Karpas-422 (cell line): ENCODE measurements at places on chromosomes 13 and 19. TPM values are rescaled to one million over a fixed set of nuclear protein-coding genes. Genes with fewer than 3 reads are reported as not detected.

KLK12 gene
- total RNA-seq, result not detected in 2 replicates

SIAH3 gene
- not detected in 2 replicates for total RNA-seq

DNA sequence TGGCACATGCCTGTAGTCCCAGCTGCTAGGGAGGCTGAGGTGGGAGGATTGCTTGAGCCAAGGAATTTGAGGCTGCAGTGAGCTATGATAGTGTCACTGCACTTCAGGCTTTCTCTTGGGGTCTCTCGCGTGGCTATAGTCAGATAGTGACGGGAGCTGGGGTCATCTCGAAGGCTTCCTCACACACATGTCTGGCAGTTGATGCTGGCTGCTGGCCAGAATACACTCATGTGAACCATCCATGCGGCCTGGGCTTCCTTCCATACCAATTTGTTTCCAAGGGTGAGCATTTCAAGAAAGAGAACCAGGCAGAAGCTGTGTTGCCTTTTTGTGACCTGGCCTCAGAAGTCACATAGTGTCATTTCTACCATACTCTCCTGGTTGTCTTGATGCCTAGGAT is 26.4 kb downstream of the LEUTX start:
- H3K4me3 ChIP-seq, result no peak overlapping the region
- no peaks in the 10 kb centered on the region for H3K4me1 ChIP-seq
- no peak for DNase-seq
- H3K27ac ChIP-seq, result no peak overlapping the region

- peaks cover 10% of the 10 kb centered on the region for H3K36me3 ChIP-seq
- DNase-seq, result no peak
- H3K4me3 ChIP-seq, result no peak overlapping the region
- H3K4me1 ChIP-seq, result no peaks in the 10 kb centered on the region
Measured at GRCh38 chr19:16205205-16206045, 7.7 kb downstream of the AP1M1 start.

DNA sequence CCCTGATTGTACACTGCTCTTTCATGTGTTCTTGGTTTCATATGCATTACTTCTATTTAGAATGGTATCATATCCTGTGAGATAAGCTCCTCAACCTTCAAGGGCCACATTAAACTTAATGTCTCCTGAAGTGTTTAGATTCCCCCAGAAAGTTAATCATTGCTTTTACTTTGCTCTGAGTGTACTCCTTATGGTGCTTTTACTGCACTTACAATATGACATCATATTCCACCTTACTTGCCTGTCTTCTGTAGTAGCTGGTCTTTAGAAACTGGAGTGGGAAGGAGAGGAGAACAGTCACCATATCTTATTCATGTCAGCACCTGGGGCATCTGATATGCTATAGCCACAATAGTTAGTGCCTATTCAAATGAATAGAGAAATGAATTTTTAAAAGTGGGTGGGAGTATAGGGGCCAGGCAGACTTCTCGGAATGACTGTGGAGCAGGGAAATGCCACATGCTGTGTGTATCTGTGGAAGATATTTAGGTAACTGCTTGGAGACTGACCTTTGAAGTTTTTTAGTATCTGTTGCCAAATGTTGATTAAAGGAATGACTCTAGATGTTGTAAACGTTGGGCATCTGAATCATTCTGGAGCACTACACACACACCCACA is 40.2 kb downstream of the SLAIN1 start:
- no peaks in the 10 kb centered on the region for H3K36me3 ChIP-seq
- DNase-seq, result no peak
- H3K27me3 ChIP-seq, result no peaks in the 10 kb centered on the region
- H3K27ac ChIP-seq, result no peak overlapping the region
- no peaks in the 10 kb centered on the region for H3K4me1 ChIP-seq
